ENCODE measurements at places on chromosomes 16 and 17.

GRCh38 chr16:54244061-54244886 lies 42.3 kb downstream of the IRX3 start:
- no peak for DNase-seq

- DNase-seq: no peak
These were observed 64.9 kb downstream of the BAIAP2 start for GRCh38 chr17:81099888-81100287.

- no peak for DNase-seq
These were observed 615 bp upstream of the SREBF1 start for GRCh38 chr17:17837380-17837821.

DNA sequence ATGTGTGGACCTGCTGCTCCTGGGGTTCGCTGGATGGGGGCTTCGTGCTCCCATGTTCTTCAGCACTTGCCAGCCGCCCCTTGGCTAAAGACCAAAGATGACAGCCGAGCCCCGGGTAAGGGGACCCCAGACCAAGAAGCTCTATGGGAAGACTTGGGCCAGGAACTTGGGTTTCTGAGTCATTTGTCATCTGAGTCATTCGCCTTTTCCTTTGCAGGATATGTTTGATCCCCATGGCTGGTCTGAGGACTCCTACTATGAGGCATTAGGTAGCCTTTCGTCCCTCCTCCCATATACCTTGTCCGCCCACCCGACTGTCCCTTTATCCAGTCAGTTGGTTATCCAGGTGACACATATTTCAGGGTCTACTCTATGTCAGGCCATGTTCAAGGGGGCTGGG lies 17.7 kb upstream of the ITGB4 start:
- DNase-seq: no peak

DNA sequence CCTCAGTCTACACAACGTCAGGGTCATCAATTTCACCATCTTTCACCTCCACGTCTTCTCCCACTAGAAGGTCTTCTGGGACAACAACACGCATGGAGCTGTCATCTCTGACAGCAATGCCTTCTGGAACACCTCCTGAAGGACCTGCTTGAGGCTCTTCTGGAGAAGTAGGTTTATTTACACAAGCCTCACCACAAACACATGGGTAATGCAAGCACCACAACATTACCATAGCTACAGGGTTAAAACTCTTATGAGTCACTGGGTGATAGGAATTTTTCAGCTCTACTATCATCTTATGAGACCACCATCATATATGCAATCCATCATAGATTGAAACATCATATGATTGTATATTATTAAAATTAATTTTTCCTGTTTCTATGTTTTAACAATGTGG lies 215.4 kb downstream of the CHD9NB start:
- no peak for DNase-seq

DNA sequence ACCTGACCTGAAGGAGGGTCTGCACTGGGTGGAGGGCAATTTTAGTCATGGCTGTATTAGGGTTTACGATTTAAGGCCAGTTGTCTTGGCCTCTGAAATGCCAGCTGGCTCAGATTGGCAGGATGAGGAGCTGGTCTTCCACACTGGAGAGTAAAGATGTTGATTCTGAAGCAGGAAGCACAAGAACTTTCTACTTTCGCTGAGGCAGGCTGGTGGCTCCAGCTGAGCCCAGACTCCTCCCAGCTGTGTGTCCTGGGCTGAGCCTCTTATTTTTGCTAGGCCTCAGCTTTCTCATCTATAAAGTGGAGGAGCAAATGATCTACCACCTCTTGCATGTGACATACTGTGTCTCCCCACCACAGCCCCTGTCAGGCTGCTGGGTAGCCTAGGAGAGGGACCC lies 74.4 kb downstream of the MRM1 start:
- no peak for DNase-seq

- no peak for DNase-seq
These were observed 178.3 kb downstream of the CYB561 start for GRCh38 chr17:63267846-63268245.

GRCh38 chr16:49275050-49275730 lies 6.4 kb downstream of the CBLN1 start:
- DNase-seq: no peak

- no peak for DNase-seq
These were observed 1.1 kb upstream of the PGAP3 start for GRCh38 chr17:39688945-39689344.

DNA sequence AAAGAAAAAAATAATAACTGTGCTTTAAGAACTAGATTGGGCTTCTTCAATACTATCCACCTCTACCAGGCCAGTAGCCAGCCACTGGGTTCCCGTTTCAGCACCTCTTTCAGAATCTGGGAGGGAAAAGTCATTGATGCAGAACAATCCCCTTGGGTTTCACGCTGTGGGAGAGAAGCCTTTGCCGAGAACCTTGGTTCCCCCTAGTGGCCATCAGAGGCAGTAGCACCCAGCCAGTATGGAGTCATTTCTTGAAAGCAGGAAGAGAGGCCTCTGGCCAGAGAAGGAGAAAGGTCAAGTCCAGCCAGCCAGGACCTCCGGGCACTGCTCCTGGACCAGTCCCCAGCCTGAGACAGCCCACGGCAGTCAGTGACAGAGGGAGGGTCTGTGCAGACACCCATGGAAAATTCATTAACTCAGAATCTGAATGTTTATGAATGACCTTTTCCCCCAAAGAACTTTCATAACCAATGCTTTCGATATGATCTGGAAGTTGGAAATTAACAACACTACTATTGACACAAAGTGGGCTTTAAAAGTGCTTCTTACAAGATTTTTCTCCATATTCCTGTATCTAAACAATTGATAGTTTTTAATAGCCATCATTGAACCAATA lies 51.2 kb upstream of the CDH5 start:
- DNase-seq: peak; percentile 25

GRCh38 chr16:22198547-22199293 lies 7.4 kb upstream of the EEF2K start:
- DNase-seq: no peak

DNA sequence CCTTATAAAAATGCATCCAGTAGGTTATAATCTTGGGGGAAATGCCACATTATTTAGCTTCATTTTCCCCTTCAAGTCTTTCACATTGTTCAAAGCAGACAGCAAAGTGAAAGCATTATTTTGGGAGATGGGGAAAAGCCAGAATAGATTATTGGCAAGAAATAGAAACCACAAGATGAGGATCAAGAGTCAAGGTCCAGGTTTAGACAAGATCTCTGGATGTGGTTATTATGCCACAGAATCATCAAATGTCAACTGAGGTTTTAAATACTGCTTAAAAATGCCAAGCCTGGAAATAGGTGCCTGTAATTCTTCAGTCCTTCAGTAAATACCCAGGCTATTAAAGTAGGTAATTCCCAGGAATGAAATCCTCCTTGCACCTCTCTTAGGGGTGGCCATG lies 65.1 kb upstream of the ALOX12 start:
- no peak for DNase-seq

DNA sequence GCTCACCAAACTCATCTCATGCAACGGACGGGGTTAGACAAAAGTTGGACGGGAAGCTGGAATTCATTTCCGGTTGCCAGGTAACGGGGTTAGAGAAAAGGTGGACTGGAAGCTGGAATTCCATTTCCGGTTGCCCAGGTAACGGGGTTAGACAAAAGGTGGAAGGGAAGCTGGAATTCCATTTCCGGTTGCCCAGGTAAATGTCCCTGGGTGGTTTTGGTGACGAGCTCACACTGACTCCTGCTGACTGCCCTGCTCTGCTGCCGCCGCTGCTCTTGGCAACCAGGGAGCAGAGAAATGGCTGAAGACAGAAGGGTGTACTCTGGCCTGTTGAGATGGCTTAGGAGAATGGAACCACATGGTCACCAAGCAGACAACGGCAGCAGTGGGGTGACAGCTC lies 170.3 kb upstream of the RPH3AL start:
- no peak for DNase-seq

- DNase-seq: no peak
These were observed at the start of gene CORO6 for GRCh38 chr17:29622337-29623282. Gene CORO6, minus strand, starts transcription at chr17:29622912. Its CDS starts 1,491 bp downstream, at chr17:29621421.

DNA sequence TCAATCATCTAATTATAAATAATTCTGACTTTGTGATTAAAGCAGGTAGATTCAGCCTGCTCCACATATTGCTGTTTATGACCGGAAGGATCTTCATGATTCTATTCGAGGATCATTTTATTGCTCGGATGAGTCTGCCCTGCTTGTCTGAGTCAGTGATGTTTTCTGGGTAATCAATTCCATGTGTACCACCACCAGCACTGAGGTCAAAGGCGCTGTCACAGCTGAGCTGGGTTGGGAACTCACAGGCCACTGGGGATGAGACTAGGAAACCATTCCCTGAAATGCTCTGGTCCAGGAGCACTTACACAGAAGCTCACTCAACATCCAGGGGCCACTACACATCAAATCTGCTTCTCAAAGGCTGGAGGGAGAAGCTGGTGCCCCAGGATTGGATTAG lies 30.4 kb upstream of the ERN1 start:
- no peak for DNase-seq

DNA sequence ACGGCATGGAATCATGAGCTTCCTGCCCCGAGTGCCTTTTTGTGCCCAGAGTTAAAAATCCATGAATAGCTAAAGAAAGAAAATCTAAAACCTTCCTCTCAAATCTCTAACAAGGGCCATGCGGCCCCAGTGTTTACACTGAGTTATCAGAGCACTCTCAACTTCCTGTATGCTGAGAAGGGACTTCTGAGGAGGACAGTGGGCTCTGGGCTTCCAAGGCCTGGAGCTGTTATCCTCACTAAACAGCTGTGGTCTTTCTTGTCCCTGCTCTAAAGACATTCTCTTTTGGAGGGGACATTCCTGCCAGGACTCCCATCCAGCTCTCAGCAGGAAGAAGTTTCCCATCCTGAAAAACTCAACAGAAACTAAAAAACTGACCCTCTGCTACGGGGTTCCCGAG lies 135.6 kb downstream of the AATF start:
- no peak for DNase-seq

GRCh38 chr16:29009050-29009837 lies 24.4 kb downstream of the LAT start:
- no peak for DNase-seq

DNA sequence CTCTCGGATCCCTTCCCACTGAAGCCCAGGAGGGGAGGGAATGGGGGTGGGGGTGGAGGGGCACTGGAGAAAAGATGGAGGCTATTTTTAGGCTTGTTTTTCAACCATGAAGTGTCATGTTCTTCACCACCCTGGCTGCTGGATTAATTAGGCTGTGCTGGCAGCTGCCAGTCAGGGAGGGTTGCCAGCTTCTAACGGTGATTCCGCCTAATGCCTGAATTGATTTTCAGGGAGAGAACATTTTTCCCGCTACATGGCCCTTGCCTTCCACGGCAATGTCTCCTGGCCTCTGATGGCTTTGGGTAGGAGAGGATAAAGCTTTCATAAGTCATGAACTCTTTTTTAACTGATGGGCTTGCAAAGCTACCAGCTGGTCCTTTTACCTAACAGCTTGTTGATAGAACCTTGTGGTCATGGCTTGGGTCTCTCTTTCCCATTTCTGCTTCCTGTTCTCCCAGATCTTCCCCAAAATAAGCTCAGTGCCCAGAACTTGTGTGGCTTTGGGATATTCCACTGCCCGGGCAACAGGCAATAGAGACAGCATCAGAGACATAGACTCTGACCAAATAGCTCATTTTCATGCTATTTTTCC lies 167.4 kb downstream of the PITPNC1 start:
- DNase-seq: no peak

DNA sequence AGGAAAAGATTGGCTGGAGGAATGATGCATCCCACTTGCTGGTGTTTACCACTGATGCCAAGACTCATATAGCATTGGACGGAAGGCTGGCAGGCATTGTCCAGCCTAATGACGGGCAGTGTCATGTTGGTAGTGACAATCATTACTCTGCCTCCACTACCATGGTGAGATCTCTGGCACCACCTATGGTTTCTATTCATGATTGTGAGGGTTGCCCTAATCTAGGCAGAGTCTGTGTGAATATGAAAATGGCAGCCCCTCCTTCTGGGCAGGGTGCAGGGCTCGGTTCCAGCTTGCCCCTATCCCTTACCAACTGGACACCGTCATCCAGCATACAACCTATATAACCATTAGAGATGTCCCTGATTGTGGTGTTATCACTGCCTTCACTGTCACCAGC lies 33.4 kb downstream of the ITGB3 start:
- no peak for DNase-seq

- DNase-seq: no peak
These were observed 10.9 kb downstream of the DLX4 start for GRCh38 chr17:49979748-49980479.

GRCh38 chr16:16021020-16021419 lies 71.6 kb downstream of the ABCC1 start:
- no peak for DNase-seq

DNA sequence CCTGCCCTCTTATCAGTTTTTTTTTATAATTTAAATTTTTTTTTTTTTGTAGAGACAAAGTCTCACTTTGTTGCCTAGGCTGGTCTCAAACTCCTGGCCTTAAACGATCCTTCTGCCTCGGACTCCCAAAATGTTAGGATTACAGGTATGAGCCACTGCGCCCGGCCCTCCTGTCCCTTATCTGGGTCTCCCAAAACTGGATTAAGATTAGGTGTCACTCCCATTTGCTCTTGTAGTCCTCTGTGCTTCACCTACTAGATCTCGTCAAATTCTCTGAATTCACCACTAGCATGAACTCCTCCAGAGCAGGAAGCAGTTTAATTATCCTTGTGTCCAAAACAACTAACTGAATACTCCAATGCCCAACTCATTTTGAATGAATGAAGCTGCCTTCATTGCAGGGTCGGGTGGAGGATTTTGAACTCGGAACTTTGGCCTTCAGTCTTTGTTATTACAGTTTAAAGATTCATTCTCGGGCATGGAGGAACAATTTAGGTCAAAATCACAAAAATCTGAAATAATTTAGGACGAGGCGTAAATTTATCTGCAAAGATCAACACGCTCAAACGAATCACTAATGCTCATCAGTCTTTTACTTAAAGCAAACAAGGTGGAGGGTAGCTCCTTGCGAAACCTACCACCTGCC lies 802 bp upstream of the ATXN2L start:
- DNase-seq: no peak

GRCh38 chr16:27353853-27354252 lies 40.1 kb downstream of the IL4R start:
- DNase-seq: no peak

- DNase-seq: no peak
These were observed 17.7 kb downstream of the TAOK1 start for GRCh38 chr17:29407856-29408255.

- DNase-seq: no peak
These were observed 15.9 kb upstream of the SLC12A3 start for GRCh38 chr16:56848955-56849689.

- DNase-seq: no peak
These were observed 18.9 kb upstream of the CACNA1H start for GRCh38 chr16:1133810-1134520.

- no peak for DNase-seq
These were observed at the start of gene BAIAP3 for GRCh38 chr16:1333149-1333812. Gene BAIAP3, plus strand, starts transcription at chr16:1333645. Its CDS starts 4,905 bp downstream, at chr16:1338550.

- DNase-seq: no peak
These were observed 4.7 kb upstream of the NSMCE1 start for GRCh38 chr16:27273330-27273669.

- no peak for DNase-seq
These were observed 9.9 kb downstream of the C16orf86 start for GRCh38 chr16:67676516-67676915.

DNA sequence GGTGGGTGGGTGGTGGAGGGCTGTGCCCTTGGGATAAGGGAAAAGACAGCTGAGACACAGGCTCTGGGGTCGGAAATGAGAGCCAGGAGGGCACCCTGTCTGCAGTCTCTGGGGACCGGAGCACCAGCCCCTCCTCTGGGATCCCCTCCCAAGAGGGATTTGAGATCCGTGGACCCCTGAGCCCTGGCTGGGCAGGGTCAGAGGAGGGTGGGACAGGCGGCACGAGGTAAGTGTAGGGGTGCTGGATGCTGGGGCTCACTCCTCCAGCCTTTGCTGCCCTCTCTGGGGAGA lies 425 bp downstream of the SGSH start:
- no peak for DNase-seq

All from thoracic aorta (tissue), 2 donors.